ENCODE measurements at places on chromosomes 3 and 15.
A peak's percentile ranks its signal among the peaks of the same experiment; 100 is the strongest.

DNA sequence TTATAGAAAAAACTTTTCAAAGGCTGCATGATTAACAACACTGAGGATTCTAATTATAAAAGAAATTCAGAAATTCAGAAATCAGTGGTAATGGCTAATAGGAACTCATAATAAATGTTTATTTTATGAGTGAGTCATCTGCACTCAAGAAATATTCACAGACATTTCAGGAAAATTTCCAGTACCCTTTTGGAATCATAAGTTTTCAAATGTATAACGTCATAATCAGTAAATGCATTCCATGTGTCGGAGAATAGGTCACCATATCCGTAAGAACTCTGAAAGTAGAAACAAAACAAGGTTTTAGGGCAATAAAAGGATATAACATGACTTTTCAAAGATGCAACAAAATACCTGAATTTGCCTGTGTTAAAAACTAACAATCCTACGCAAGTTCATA, 24.7 kb downstream of the EOGT start:
- DNase-seq, result no peak

GRCh38 chr3:162103808-162104207, 607.2 kb downstream of the OTOL1 start:
- no peak for DNase-seq

DNA sequence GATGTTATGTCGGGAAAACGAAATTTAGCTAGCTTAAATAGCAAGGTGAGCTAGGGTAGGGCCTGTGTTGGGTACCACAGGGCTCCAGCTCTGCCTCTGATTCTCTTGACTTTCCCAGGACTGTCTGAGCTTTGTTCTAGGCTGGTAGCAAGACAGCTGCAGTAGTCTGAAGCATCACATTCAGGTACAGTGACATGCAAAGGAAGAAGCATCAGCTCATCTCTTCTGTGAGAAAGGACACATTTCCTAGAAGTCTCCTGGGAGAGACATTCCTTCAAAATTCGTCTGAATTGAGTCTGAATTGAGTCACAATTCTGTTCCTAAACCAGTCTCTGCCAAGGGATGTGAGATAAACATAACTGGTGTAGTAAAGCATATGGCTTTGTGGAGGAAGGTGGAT, 8.5 kb upstream of the UBXN7 start:
- no peak for DNase-seq

DNA sequence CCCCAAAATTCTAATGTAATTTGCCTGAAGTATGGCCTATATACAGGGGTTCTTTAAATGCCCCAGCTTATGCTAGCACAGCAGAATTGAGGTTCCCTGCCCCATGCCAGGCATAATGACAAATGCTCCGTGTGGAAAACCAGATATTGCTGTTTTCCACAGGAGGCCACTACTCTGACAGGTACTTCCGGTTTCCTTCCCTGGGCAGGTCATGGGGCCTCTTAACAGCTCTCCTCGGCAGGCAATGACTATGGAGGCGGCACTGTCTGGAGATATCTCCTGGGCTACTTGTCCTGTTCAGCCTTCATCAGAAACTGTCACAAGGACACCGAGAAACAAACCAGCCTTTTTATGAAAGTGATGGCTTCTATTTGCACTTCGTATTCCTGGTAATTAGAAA, 54.8 kb downstream of the SLC7A14 start:
- DNase-seq, result no peak

- no peak for DNase-seq
Measured at GRCh38 chr3:127052121-127052561, 69.2 kb downstream of the PLXNA1 start.

DNA sequence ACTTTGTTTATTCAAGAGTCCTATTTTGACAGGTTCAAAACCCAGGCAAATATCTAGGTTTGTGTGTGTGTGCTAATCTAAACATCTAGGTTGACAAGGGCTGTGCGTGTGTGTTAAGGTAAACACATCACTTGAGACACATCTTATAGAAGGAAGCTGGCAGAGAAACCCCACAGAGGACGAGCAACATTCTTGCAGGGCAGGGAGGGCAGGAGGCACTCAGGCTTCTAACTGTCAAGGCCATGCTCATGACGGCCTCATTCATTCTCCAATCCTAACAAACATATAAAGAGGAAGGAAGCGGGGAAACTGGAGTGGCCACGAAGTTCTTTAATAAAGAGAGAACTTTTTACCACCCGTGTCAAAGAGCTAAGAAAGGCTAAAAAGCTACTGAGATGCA, 43.4 kb downstream of the SLCO2A1 start:
- no peak for DNase-seq

- peak; percentile 96 for DNase-seq
Measured at GRCh38 chr3:165642761-165643420, 194.3 kb downstream of the BCHE start.

- no peak for DNase-seq
Measured at GRCh38 chr3:60344340-60344739, 906.9 kb downstream of the FHIT start.

- DNase-seq, result peak; percentile 59
Measured at GRCh38 chr3:159910991-159911663, 77.5 kb upstream of the IL12A start.

DNA sequence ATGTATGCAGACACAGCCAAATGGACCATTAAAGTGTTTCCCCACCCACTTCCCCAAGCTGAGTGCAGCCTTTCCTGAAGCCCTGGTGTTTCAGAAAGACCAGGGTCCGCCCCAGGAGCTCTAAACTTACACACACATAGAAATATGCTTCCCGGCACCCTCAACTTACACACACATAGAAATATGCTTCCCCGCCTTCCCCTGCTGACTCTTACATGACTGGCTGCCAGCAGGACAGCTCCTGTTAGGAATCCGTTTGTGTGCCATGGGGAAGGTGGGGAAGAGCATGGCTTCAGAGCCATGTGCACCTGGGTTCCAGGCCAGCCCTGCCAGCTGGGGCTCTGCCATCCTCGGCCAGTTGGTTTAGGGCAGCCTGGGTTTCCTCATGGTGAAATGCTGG, 3.6 kb downstream of the CLEC3B start:
- no peak for DNase-seq
